ENCODE measurements at places on chromosomes 6 and 20. TPM values are rescaled to one million over a fixed set of nuclear protein-coding genes. Genes with fewer than 3 reads are reported as not detected.

DNA sequence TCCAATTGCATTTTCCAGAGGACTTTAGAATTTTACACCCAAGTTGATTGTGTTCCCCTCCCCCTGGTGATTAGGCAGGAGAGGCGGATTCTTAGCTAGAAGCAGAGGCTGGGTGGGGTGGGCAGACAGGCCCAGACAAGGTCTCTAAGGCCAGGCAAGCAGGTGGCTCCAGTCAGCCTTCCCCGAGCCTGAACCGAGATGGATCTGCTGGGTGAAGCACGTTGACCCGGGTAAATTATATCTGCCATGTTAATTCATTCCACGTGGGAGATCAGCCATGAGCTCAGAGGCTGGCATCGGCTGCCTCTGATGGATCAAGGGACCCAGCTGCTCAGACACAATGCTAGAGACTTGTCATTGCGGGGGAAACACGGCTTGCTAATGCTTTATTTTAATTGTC lies 159.5 kb upstream of the MAFB start:
- H3K4me3 ChIP-seq, result no peak overlapping the region
- DNase-seq, result no peak
- no peak overlapping the region for H3K27ac ChIP-seq
- H3K36me3 ChIP-seq, result no peaks in the 10 kb centered on the region
- H3K27me3 ChIP-seq, result no peaks in the 10 kb centered on the region
- H3K4me1 ChIP-seq, result no peaks in the 10 kb centered on the region

- no peak overlapping the region for H3K27ac ChIP-seq
- no peaks in the 10 kb centered on the region for H3K36me3 ChIP-seq
- H3K27me3 ChIP-seq, result no peaks in the 10 kb centered on the region
- peaks cover 17% of the 10 kb centered on the region for H3K4me1 ChIP-seq
- no peak for DNase-seq
Measured at GRCh38 chr6:90351696-90352095, 55.1 kb upstream of the BACH2 start.

- peaks cover 83% of the 10 kb centered on the region for H3K4me1 ChIP-seq
- H3K4me3 ChIP-seq, result peak overlapping the region; percentile 83
- peak overlapping the region; percentile 89 for H3K27ac ChIP-seq
- DNase-seq, result peak; percentile 47
- peaks cover 7% of the 10 kb centered on the region for H3K36me3 ChIP-seq
Measured at GRCh38 chr20:50110141-50111047, 2.6 kb downstream of the UBE2V1 start.

DNA sequence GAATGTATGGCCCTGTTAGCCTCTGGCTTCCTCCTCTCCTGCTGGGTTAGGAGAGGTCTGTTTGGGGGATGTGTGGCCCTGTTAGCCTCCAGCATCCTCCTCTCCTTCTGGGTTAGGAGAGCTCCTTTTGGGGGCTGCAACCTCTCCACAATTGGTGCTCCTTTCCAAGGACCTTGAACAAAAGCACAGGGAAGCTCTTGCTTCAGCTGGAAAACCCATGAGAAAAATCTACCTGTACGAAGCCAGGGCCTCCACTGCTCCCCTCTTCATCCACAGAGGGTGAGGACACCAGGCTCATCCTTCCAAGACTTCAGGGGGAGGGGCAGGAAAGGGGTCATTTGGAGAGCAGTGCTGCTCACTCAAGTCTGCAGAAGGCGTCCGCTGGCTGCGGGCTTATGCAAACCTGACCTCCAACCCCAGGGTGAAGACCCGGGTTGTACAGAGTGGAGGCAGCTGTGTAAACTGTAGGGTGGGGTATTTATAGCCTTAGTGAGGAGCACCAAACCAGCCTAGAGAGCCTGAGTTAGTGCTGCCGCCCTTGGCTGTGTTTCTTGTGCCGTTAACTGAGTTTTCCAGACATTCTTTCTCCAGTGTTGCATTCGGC lies 62.1 kb downstream of the SLC24A3 start:
- no peaks in the 10 kb centered on the region for H3K4me1 ChIP-seq

DNA sequence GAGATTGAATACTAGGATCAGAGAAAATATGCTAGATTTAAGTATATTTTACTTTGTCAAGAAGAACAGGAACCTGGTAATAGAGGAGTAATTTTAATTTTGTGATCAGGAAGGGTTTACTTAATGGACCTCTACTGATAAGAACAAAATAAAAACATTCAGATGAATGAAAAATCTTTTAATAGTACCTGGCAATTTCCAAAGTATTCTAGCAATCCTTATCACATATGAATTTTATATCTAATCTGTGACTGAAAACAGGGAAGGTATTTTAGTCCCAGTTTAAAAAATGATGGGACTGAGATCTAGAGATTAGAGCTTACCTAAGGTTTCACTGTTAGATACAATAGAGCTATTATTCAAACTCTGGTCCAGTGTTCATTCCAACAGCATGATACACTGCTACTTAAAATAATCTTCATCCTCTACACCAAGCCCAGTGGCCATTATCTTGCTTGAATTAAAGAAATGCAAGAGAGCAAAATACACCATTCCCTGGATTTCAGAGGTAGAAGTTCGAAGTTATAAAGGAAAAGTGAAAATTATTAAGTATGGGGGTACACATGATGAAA lies 13.5 kb downstream of the SLC17A5 start:
- H3K27me3 ChIP-seq, result no peaks in the 10 kb centered on the region
- H3K4me1 ChIP-seq, result no peaks in the 10 kb centered on the region
- no peaks in the 10 kb centered on the region for H3K36me3 ChIP-seq
- H3K27ac ChIP-seq, result no peak overlapping the region
- no peak for DNase-seq
- H3K4me3 ChIP-seq, result no peak overlapping the region

CMTR1 gene
- polyA plus RNA-seq, result 25.8 TPM
